NCI-H345 (cell line): ENCODE measurements at places on chromosomes 5 and 9.

- DNase-seq: no peak
These were observed at the start of gene TNFSF8 for GRCh38 chr9:114930056-114930812. TSS of gene TNFSF8 (minus strand) at chr9:114930591. CDS start at chr9:114930303, 288 bp downstream.

- DNase-seq: peak; percentile 21
These were observed 282.5 kb downstream of the GADD45G start for GRCh38 chr9:89887286-89887685.

DNA sequence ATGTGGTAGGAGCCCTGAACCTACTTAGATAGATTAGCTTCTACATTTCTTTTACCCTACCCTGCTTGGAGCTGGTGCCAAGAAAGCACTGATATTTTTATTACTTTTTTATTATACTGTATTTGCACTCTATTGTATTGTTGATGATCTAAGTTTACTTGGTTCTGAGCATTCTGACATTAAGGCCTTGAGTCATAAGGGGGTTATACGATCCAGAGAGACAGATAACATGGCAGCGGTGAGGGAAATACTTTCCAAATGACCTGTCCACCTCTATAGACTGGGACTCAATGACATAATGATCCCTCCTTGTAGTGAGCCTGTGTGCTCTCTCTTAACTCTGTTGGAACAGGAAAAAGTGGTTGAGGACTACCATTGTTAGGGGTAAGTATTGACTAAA lies 176.3 kb downstream of the MAN2A1 start:
- no peak for DNase-seq

DNA sequence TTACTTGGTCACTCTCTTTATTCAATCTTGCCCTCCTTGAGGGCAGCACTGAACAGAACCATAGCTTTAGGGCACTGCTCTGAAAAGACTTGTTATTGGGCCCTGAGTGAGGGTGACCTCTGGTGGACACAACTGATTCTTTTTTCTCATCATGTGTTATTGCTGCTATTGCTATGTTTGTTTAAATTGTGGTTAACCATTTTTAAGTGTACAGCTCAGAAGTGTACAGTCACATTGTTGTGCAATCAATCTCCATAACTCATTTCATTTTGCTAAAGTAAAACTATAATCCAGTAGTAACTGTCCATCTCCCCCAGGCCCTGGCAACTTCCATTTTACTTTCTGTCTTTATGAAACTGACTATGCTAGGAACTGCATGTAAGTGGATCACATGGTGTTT lies 351.1 kb upstream of the RIOK2 start:
- DNase-seq: peak; percentile 2

- DNase-seq: no peak
These were observed 150.2 kb upstream of the PAPPA start for GRCh38 chr9:116003397-116003796.

DNA sequence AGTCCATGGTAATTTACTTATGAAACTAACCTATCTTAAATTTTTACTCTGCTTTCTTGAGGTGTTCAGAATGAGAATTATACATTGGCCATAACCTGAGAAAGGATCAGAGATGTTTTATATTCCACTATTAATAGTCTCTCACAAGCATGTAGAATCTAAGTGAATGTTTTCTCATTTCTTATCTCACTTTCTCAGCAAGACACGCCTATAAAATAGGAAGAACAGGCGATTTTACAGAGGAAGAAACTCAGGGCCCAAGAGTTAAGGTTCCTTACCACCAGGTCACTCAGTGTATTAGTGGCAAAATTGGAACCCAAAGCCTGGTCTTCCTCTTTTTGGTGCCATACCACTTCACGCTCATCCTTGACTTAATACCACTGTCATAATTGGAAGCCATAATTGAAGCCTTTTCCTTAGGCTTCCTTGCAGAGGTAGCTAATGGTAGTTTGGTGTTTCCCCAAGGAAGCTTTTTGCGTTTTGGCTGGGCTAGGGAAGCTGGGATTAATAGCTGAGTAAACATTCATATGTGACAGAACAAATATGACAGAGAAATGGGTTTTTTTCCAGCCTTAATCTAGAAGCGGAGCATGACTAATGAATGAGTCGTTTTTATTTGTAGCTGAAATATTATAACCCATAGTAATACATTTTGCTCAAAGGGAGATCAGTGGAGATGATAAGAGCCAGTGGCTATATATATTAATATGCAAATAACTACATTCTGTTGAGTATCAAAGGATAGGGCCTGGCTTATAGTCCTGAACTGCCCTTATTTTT lies 16.9 kb downstream of the HMGXB3 start:
- DNase-seq: no peak

GRCh38 chr9:12972608-12973589 lies 198.1 kb downstream of the LURAP1L start:
- no peak for DNase-seq

DNA sequence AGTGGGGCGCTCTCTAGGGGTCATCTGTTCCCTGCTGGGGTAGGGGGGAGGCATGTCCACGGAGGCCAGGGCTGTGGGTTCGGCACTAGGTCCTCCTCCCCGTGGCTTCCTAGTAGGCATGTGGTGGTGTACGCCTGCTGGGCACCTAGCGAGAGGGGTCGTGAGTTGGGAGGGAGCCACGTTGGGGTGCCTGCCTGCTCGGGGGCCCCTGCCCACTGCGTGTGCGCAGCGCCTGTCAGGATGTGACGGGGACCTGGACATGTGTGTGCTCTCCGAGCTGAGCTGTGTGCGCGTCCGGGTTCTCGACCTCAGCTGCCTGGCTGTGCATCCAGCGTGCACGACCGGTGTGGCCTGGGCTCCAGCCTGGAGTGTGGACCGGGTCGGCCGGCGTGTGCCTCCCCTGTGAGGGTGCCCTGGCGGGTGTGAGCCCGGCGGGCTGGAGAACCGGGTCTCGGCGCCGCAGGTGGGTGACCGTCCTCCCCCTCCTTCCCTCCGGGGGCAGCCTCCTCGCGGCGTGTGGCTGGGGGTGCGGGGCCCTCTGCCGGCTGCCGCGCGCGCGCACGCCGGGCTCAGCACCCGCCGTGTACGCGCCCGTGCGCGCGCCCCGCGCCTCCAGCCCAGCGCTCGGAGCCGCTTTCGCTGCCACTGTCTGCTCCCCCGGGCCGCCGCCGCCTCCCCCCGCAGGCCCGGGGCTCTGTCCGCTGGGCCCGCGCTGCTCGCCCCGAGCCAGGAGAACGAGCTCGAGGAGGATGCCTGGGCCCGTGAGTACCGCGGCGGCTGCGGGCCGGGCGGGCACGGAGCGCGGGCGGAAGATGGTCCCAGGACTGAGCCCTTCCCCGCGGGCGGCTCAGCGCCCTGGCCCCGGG lies at the start of gene PRR7:
Gene PRR7, plus strand, starts transcription at position 615 of the 866 bp plus-strand sequence. CDS start 8,254 bp downstream, outside the sequence.
- peak; percentile 81 for DNase-seq

GRCh38 chr5:73822989-73823339 lies 197.0 kb downstream of the ARHGEF28 start:
- DNase-seq: no peak

DNA sequence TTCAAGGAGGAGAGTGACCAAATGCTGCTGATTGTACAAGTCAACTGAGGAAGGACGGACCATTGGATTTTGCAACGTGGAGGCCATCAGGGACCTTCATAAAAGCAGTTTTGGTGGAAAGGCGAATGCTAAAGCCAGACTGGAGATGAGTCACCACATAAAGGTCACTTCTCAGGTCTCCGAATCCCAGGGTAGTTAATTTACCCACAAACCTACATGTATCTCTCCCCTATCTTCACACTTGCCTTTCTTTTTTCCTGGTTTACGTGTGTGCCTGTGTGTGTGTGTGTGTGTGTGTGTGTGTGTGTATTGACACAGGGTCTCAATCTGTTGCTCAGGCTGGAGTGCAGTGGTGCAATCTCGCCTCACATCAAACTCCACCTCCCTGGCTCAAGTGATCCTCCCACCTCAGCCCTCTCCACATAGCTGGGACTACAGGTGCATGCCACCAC lies 4.6 kb upstream of the CTNNA1 start:
- no peak for DNase-seq

- peak; percentile 63 for DNase-seq
These were observed 39.3 kb downstream of the NR2F1 start for GRCh38 chr5:93622240-93622885.

DNA sequence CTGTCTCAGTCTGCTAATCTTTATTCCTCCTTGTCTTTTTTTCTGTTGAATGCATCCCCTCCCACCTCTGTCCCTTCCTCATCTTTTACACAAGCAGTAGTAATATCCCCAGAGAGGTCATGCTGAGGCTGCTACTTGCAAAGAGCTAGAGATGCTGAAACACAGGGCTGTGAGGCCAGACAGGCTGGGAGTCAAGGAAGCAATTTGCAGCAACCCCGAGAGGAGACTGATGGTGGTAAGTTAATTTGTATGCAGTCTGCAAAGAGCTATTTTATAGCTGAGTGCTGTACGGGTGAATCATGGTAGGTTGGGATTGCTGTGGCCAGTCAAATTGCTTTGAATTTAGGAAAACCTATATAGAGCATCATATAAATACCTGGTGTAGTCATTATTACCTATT lies 90.2 kb upstream of the SLC24A2 start:
- DNase-seq: no peak

- no peak for DNase-seq
These were observed 39.9 kb downstream of the DUSP1 start for GRCh38 chr5:172730981-172731679.

- no peak for DNase-seq
These were observed 98.0 kb downstream of the RASGRF2 start for GRCh38 chr5:81058121-81058520.

- DNase-seq: peak; percentile 82
These were observed 2.4 kb upstream of the NR4A3 start for GRCh38 chr9:99819123-99819855.
